ENCODE measurements at places on chromosomes 13 and 19.
A peak's percentile ranks its signal among the peaks of the same experiment; 100 is the strongest.

- DNase-seq = no peak
These were observed 1178.2 kb upstream of the PCDH20 start for GRCh38 chr13:62593804-62594203.

- DNase-seq = peak; percentile 96
These were observed 8.4 kb upstream of the BCAM start for GRCh38 chr19:44800461-44800860.

GRCh38 chr13:87130423-87130822, 540.7 kb upstream of the SLITRK5 start:
- DNase-seq = no peak

GRCh38 chr13:32545083-32545482, 6.5 kb upstream of the N4BP2L2 start:
- no peak for DNase-seq

DNA sequence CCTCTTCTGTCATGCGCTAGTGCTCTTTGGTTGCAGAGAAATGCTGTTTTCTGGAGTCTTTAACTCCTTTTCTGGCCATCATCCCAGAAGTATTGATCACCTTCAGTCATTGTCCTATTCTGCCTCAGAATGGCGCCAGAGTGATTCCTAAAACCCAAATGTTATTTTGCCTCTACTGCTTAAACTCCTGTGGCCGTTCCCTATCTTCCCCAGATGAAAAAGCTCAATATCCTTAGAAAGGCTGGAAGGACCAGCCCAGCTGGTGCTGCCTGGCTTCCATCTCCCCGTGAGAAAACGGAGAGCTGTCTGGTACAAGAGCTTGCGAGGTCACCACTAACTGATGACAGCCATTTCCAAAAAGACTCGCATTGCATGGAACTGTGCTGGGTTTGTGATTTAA, 179.1 kb downstream of the RBM26 start:
- DNase-seq = no peak

DNA sequence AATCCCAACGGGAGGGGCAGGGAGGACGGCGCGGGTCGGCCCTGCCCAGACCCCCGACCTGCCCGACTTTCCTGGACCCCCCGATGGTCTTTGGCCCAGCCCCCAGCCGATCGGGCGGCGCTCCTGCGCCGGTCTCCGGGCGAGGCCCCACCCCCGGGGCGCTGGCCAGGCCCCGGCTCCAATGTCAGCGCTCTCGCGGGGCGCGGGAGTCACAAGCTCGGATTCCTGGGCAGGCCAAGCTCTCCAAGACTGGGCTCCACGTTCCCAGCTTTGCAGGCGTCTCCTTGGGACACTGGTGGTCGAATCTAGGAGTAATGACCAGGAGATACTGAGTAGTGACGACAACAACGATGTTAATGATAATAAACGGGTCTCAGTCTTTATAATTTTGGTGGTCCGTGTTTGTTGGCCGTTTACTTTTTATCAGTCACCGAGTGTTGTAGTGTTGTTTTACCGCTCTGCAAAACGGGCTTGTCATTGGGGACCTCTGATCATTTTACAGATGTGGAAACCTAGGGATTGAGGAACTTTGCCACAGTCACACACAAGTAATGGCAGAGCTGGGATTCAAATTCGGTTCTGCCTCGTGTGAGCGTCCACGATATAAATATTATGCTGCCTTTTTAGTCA, 545 bp downstream of the RAD23A start:
- no peak for DNase-seq

DNA sequence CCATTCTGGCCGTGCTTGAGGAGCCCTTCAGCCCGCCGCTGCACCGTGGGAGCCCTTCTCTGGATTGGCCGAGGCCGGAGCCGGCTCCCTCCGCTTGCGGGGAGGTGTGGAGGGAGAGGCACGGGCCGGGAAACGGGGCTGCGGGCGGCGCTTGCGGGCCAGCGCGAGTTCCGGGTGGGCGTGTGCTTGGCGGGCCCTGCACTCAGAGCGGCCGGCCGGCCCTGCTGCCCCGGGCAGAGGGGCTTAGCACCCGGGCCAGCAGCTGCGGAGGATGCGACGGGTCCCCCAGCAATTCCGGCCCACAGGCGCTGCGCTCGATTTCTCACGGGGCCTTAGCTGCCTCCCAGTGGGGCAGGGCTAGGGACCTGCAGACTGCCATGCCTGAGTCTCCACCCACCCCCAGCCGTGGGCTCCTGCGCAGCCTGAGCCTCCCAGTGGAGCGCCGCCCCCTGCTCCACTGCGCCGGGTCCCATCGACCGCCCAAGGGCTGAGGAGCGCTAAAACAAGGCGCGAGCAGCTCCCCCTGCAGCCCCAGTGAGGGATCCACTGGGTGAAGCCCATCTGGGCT, 76.5 kb downstream of the PCDH20 start:
- DNase-seq = no peak

DNA sequence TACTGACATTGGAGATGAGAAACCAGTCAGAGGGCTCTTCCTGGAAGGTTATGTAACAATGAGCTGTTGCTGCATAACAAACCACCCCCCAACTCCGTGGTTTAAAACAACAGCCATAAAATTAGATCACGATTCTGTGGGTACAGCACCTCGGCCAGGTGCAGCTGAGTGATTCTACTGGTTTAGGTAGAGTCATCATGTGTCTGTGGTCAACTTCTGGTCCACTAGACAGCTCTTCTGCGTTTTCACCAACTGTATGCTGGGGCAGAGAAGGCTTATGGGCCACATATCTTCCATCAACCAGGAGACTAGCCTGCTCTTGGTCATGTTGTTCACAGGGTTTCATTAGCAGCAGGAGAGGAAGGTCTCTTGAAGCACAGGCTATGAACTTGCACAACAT, 585.5 kb downstream of the KCTD12 start:
- DNase-seq = no peak

GRCh38 chr13:110516500-110516899, 45.0 kb downstream of the RAB20 start:
- DNase-seq = no peak

DNA sequence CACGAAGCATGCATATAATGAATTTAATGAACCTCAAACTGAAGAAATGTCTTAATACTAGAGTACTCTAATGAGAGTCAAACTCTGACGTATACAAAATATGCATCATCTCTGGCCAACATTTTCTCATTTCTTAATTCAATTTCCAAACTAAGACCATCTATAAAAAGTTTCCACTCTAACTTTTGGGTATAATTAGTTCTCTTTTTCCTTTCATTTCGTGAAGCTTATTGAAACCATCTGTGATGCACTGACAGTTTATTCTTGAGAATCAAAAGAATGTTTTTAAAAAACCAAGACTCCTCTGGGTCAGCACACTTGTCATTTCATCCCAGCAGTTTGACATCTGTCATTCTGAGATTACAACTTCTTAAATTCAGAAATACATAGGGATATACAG, 90.0 kb downstream of the CAB39L start:
- DNase-seq = no peak

DNA sequence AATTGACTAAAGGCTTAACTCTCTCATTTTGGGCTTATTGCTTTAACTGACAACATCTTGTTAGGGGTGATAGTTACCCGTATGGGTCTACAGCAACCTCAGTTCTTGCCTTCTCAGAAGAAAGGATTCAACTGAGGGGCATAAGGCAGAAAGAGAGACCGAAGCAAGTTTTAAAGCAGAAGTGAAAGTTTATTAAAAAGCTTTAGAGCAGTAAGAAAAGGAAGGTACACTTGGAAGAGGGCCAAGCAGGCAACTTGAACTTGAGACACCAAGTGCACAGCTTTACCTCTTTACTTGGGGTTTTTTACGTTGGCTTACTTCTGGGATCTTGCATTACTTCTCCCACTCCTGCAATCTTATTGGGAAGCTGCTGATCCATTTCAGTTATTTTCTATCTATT, 246.9 kb upstream of the PRR20A start:
- no peak for DNase-seq

GRCh38 chr13:32638739-32639138, 52.5 kb downstream of the PDS5B start:
- no peak for DNase-seq

DNA sequence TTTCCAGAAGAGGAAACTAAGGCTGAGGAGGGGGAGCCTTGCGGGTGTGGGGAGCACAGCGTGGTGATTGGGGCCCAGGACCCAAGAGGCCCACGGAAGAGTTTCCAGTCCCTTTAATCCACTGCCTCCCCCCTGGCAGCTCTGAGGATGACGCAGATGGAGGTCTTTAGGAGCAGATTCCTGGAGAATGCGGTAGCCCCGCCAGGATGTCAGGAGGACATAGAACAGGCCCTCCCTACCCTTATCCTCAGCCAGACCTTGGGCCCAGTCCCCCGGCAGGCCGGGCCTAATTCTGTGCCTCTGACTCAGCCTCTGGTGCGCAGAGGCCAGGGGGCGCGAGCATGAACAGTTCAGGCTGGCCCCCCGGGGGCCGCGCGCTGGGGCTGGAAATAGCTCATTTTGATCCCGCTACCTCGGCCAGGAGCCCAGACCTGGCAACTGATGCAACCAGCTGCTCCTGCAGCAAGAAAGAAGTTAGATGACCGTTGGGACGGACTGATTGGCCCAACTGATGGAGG, 461 bp upstream of the HSPB6 start:
- DNase-seq = peak; percentile 94

- no peak for DNase-seq
These were observed 2.4 kb upstream of the APOC4 start for GRCh38 chr19:44939668-44940067.

DNA sequence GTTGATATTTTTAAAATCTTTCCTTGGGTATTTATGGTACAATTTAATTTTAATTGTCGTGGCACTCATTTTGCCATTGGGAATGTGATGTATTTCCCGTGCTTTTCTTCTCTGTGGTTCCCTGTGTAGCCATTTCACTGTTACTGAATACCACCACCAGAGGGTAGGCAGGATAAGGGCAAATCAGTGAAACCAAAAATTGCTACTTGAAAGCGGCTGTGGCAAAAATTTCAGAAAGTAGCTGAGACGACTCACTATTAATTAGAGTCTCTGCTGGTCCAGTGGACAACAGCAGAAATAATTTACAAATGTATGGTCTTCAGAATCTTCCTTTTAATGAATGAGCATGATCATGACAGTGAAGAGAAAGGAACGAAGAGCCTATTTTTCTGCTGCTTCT, 34.4 kb upstream of the MIR17HG start:
- DNase-seq = no peak

DNA sequence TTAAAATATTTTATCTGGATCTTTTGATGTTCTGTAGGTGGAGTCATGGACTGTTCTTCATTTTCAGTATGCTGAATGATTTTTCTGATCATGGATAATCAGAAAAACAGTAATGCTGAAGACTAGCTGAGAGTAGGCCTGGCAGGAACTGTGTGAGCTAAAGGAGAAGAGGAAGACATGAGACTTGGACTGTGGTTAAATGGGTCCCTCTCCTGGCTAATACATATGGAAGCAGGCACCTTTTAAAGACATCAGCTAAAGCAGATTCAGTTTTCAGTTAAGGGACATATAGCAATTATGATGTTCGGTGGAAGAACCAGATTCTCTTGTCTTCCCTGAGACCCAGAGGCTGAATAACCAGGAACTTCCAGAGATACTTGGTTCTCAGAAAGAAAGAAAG, 169.4 kb downstream of the OLFM4 start:
- no peak for DNase-seq

- peak; percentile 64 for DNase-seq
These were observed 88.4 kb downstream of the FOXO1 start for GRCh38 chr13:40578055-40578454.

DNA sequence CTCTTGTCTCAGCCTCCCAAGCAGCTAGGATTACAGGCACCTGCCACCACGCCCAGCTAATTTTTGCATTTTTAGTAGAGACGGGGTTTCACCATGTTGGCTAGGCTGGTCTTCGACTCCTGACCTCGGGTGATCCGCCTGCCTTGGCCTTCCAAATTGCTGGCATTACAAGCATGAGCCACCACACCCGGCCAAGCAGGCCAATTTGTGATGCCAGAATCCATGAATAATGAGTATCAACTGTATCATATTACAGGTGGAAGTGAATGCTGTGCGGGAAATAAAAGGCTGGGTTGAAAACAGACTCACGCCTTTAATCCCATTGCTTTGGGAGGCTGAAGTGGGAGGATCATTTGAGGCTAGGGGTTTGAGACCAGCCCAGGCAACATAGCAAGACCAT, 3.6 kb upstream of the NFILZ start:
- no peak for DNase-seq

DNA sequence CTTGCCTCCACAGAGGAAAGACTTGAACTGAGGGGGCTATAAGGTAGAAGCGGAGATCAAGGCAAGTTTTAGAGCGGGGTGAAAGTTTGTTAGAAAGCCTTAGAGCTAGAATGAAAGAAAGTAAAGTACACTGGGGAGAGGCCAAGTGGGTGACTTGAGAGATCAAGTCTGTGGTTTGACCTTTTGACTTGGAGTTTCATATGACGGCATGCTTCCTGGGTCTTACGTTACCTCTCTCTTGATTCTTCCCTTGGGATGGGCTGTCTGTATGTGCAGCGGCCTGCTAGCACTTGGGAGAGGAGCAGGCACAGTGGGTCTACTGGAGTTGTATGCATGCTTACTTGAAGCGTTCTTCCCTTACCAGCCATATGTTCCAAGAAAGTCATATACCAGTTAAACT, 1768.5 kb downstream of the PCDH9 start:
- DNase-seq = no peak

GRCh38 chr19:14761607-14762006, 16.8 kb downstream of the ADGRE2 start:
- no peak for DNase-seq

DNA sequence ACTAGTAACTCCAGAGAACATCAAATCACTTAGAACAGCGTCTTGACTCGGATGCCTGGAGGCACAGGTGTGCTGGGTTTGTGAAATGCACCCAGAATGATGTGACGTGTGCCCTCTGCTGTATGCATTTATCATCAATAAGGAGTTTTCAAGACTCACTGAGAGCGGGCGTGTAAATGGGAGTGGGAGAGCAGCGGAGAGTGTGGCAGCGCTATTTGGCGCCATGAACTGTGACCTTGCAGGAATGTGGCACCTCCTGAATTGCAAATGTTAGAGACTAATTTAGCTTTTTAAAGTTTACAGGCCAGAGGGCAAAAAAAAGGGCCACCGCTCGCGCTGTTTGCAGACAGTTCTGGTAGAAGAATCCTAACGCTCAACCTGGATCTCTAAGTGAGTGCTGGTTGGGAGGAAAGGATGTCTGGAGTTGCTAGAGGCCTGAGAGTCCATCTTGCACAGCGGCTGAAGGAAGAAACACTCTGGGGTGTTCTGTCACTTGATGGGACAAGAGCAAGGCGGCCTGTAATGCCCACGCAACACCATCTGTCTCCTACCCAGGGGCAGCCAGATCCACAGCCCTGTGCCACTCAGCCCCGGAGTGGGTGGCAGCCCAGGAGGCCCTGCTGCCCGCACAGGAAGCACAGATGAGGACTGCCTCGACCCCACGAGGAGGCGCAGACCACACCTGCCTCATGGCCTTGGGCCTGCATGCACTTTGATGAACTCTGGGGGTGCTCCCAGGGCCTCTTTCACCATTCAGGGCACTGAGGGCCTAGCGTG, 19.7 kb downstream of the RANBP3 start:
- no peak for DNase-seq

Data from esophagus muscularis mucosa (tissue), 4 donors.